ENCODE measurements at places on chromosomes 16 and 17. TPM values are rescaled to one million over a fixed set of nuclear protein-coding genes. Genes with fewer than 3 reads are reported as not detected.

Gene ABCC12
- total RNA-seq = not detected

Gene CDH13
- total RNA-seq = 0.10 TPM

Gene TPSB2
- not detected for total RNA-seq

Gene CDIPT
- total RNA-seq = 22.1 TPM

All from mononuclear cell (primary cell).